Activated naive CD4-positive, alpha-beta T cell treated with anti-CD3 and anti-CD28 coated beads, Interleukin-2, amount 50 U/mL, for 72 hours (primary cell): ENCODE measurements at places on chromosomes 7 and 10. TPM values are rescaled to one million over a fixed set of nuclear protein-coding genes. Genes with fewer than 3 reads are reported as not detected.

DNA sequence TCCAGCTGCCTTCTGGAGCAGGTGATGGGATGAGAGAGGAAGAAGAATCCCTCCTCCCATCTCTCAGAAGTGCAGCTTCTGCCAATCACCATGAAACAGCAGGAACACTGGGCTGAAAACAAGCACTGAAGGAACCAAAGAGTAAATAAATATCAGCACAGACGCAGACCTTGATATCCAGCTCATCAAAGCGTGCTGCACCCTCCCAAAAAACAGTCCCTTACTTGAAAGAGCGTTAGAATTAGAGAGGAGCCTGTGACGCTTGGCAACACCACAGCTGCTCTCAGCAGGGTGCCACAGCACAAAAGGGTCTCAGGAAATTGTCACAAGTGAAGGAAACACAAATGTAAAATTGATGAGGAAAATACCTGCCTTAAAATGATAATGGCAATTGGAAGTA lies 39.5 kb downstream of the KLF6 start:
- no peak for DNase-seq

- no peak for DNase-seq
Observed at GRCh38 chr10:80199828-80200227, 5.5 kb downstream of the ANXA11 start.

GLCCI1 gene
- 16.7 TPM for total RNA-seq

- no peak for DNase-seq
Observed at GRCh38 chr10:125082881-125083575, 77.3 kb downstream of the CTBP2 start.
